Epithelial cell of esophagus (primary cell): ENCODE measurements at places on chromosomes 13 and 19.

DNA sequence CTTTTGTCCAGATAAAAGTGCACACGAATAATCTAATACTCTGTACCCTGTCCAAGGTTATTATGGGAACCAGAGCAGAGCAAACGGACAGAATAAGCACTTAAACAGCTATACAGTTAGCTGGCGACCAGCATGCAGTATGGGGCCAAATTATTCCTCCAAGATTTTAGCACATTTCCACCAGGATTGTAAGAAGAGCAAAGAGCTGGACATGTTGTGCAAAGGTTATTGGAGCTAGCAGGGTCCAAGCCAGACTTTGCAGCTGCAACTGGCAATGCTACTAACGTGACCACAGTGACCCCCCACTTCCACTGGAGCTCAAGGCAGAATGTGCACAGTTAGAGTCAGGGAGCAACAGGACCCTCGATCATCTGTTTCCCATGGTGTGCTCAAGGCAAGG is 89.9 kb downstream of the COL4A1 start:
- no peak for DNase-seq

DNA sequence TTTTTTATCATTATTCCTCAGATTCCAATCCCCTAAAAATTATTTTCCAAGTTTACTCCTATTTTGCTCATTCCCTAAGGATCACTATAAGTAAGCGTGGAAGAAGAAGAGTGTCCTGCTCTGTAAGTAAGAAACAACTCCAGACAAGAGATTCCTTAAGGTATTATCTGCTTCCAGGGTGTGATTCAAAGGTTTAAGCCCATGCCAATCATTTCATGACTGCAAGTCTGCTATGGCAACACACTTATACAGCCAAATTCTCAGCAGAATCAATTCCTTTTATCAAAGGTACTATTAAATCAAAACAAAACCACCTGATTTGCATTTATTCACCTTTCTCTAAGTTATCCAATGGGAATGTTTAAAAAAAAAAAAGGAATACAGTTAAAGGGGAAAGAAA is 43.7 kb downstream of the FOXO1 start:
- peak; percentile 43 for DNase-seq

- DNase-seq, result peak; percentile 12
Measured at GRCh38 chr19:3625996-3626472, 556 bp downstream of the CACTIN start.

GRCh38 chr19:12564016-12564664 is 12.9 kb upstream of the ZNF564 start:
- peak; percentile 94 for DNase-seq

DNA sequence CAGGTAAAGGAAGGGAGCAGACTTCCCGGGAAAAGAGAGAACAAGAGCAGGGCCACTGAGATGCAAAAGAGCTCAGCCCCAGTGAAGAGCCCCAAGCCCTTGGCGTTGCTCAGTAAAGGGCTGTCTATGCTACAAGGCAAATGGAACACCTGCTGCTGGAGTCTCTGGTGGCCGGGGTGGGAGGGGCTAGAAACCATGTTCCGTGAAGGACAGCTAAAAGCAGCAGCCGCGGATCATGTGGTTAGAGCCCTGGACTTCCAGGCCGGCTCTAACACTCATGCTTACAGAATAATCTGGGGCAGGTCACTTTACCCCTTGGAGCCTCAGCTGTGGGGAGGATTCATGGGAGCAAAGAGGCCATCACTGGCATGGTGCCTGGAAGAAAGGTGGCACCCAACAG is 17.8 kb downstream of the POU2F2 start:
- DNase-seq, result no peak

GRCh38 chr13:65606622-65607021 is 1623.5 kb downstream of the PCDH9 start:
- DNase-seq, result no peak

GRCh38 chr13:79560954-79561353 is 80.0 kb downstream of the NDFIP2 start:
- peak; percentile 68 for DNase-seq

GRCh38 chr13:44660050-44660449 is 83.9 kb upstream of the TSC22D1 start:
- DNase-seq, result peak; percentile 14

GRCh38 chr13:111035861-111036260 is 79.2 kb upstream of the ARHGEF7 start:
- DNase-seq, result no peak

DNA sequence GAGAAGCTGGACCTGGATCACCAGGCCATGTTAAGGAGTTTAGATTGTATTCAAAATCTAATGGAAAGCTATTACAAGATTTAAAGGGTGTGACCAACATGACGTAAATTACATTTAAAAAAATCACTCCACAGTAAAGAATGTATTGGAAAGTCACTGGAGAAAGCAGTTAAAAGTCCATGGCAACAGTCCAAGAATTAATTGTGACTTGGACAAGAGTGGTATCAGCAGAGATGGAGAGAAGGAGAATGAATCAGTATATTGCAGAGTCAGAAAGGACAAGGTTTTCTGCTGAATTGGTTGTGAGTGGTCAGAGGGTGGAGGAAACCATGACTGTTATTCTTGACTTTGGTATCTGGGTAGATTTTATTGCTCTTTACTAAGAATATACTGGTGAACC is 535.1 kb upstream of the SLITRK1 start:
- peak; percentile 25 for DNase-seq

DNA sequence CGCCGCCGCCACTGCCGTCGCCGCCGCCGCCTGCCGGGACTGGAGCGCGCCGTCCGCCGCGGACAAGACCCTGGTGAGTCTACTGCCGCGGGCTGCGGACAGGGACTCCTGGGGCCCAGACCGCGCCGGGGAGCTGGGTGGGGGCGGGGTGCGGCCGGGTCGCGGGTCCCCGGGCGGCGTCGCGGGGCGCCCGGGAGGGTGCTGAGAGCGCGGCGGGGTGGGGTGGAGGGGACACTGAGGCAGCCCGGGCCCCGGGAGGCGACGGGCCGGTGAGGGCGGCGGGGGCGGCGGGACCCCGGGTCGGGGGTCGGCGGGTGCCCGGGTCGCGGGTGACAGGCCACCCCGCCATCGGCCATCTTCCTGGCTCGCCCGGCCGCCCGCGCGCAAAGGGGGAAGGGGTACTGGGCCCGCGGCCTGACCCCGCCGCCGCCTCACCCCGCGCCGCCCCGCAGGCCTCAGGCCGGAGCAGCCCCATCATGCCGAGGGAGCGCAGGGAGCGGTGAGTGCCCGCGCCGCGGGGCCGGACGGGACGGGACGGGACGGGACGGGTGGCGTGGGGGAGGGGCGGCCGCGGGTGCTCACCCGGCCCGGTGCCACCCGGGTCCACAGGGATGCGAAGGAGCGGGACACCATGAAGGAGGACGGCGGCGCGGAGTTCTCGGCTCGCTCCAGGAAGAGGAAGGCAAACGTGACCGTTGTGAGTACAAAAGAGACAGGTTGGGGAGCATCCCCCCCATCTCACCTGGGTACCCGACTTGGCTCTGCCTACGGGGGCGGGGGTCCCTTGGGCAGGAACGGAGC is 489 bp downstream of the CCNE1 start:
- DNase-seq, result no peak

DNA sequence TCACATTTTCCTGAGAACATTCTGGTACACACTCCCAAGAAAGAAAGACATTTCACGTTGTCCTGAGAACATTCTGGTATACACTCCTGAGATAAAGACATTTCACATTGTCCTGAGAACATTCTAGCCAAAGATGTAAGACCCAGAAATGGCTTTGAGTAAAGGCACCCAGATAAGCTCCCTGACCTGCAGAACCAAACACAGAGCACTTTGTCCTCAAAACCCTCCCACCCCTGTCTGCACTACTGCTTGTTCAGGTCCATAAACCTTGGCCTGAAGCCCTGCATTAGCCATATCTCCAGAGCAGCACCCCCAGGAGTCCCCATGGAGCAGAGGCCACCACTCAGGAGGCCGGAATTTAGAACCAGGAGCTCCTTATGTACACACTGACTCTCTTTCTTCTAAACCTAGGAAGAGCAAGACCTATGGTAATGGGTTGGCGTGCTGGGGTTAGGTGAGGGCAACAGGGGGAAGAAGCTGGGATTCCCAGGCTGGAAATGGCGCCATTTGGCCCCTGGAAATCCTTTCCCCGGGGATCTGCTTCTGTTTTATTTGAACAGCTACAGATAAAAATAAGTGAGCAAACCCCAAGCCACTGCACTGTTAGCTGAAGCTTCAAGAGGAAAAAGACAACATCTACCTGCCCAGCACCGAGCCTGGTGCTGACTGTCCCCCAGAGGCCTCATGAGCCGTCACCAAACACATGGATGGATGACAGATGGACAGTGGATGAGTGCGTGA is 13.7 kb downstream of the GAS6 start:
- no peak for DNase-seq

GRCh38 chr13:43911278-43911677 is 31.6 kb downstream of the LACC1 start:
- no peak for DNase-seq
